ENCODE measurements at places on chromosomes 16 and 17. TPM values are rescaled to one million over a fixed set of nuclear protein-coding genes. Genes with fewer than 3 reads are reported as not detected.

SLC47A1 gene
- total RNA-seq, result 1.5 TPM

ABCA9 gene
- 7.0 TPM for total RNA-seq

PRSS33 gene
- total RNA-seq, result not detected

MT4 gene
- not detected for total RNA-seq

ACSF2 gene
- total RNA-seq, result 15.5 TPM

CPHXL2 gene
- not detected for total RNA-seq

CTRB1 gene
- total RNA-seq, result not detected

PIRT gene
- total RNA-seq, result not detected

NLGN2 gene
- 10.7 TPM for total RNA-seq

CD19 gene
- not detected for total RNA-seq

CD300A gene
- total RNA-seq, result not detected

CCL16 gene
- total RNA-seq, result not detected

CDK3 gene
- 3.2 TPM for total RNA-seq
